Fibroblast of skin of abdomen (primary cell): ENCODE measurements at places on chromosomes 4 and X.
A peak's percentile ranks its signal among the peaks of the same experiment; 100 is the strongest.

DNA sequence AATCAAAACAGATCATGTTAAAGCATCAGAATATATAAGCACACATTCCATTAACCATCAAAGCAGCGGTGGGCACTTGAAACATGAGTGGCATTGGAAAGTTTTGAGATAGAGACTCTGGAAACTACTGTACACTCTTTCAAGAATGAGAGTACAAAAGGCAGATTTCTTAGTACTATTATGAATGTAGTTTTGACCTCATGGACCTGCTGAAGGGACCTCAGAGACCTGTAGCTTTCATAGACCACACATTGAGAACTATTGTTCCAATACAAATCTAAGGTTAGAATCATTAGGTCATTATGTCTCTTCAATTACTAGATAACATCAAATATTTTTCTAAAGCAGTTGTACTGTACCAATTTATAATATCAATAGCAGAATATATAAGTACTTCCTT lies 283.6 kb downstream of the RPA4 start:
- no peak for DNase-seq

DNA sequence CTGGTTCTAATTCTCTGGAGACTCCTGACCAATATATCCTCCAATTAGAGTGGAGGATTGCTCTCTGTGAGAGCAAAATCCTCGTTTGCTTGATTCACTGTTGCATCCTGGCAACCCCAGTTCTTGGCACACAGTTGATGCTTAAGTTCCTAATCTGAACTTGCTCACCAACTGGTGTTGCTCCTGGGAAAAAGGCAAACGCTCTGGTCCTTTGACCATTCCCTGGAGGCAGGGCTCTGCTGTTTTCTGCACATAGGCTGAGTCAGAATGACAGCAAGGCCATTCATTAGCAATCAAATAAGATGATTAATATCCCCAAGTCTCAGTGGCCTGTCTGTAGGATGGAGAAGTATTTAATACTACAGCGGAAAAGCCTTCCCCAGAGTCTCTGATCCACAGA lies 172.7 kb upstream of the TBC1D9 start:
- DNase-seq: no peak

DNA sequence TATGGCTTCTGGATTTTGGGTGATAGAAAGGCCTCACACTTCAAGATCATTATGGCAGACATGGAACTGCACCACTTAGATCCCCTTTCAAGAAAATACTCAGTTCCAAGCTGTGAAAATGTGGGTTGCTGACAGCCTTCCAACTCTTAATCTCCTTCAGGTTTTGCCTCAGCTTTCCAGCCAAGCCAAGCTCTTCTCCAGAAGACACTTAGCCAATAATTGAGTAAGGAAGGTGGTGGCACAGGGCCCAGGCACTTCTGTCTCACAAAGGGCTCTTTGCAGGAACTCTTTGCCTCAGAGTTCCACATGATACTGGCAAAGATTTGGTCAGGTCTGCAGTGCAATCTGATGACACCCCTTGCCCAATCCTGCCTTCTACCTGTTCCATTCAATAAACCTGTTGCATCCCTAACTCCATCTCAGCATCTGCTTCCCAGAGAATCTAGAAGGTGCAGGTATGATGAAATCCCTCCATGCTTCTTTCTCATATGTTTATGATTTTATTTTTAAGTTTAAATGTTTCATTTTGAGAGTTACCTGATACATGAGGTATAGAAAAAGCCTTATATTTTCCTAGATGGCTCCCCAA lies 30.6 kb downstream of the ANXA5 start:
- DNase-seq: no peak

DNA sequence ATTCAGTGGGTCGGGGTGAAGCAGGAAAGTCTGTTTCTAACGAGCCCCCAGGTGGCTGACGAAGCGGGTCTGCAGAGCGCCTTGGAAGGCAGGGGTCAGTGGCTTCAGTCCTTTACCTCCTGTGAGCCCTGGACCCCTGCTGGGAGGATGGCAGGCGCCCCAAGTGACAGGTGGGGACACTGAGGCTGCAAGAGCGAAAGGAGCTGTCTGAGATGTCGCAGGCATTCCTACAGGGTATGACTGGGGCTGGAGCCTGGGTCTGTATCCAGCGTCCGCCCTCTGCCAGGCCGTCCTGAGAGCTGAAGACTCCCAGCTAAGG lies 103.1 kb downstream of the PSAPL1 start:
- no peak for DNase-seq

- peak; percentile 27 for DNase-seq
Observed at GRCh38 chr4:127604949-127605709, 27.6 kb upstream of the INTU start.

DNA sequence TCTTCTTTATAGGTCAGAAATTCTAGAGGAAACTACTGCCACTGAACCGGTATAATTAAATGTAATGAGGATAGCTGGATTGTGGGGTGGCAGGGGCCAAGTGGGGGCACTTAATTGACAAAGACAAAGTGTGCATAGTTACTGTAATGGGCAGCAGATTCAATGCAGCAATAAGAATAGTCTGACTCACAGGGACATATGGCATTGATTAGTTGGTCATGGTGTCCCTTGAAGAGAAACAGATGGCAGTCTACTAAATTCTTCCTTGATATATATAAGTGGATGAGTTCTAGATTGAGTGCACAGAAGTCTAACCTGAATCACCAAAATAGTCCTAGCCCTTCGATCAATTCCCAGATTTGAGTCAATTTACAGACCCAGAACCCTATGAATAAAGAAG lies 31.6 kb downstream of the ETDC start:
- peak; percentile 79 for DNase-seq

GRCh38 chrX:45347877-45348276 lies 147.2 kb upstream of the DIPK2B start:
- peak; percentile 75 for DNase-seq

DNA sequence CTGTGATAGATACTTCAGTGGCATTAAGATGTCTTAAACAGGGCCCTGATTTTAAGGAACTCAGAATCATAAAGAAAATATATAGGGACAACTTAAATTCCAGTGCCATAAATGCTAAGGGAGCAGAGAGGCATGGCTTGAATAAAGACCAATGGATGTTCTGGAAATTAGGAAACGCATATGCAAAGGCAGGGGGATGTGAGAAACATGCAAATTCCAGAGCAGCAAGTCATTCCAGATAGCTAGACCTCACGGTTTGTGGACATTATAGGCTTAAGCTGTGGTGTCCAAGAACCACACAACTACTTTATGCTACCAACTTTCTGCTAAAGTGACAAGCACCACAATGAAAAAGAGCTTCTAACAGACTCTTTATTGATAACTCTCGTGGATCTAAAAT lies 132.6 kb upstream of the ANK2 start:
- peak; percentile 79 for DNase-seq

DNA sequence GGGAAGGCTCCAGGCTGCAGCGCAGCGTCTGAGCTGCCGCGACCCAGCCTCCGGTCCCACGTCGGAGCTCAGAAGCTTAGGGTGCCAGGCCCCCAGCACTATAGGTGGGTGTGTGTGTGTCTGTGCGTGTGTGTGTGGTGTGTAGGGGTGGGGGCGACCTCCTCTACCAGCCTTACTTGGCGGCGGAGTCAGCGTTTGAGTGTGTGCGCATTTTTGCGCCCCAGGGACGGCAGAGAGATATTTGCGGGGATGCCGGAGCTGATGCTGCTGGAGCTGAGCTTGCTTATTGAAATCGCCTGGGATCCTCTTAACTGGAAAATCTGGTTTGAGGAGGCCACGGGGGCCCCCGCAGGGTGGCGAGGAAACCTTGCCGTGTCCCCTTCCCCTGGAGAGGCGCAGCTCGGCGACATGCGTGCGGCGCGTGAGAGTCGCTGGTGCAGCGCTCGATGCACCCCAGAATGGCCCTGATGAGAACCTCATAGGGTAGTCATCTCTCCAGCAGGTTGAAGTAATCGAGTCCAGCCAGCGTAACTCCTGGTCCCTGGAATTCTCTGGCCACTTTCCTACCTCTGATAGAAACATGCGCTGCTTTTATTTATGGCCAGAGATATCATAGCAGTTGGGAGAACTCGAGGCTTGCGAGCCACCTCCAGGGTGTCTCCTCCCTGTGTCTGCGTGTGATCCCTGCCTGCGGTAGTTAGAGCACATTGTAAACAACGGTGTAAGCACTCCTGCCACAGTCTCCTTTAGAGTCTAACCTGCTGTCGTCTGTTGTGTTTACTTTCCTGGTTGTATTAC lies 2.7 kb downstream of the ADGRL3 start:
- no peak for DNase-seq
